ENCODE measurements at places on chromosomes 3 and 15. TPM values are rescaled to one million over a fixed set of nuclear protein-coding genes. Genes with fewer than 3 reads are reported as not detected.

GRCh38 chr3:156148345-156148945, 28.1 kb downstream of the KCNAB1 start:
- H3K27me3 ChIP-seq: no peaks in the 10 kb centered on the region
- DNase-seq: no peak
- H3K27ac ChIP-seq: no peak overlapping the region

Gene CPN2
- total RNA-seq: 195 TPM

Gene TBC1D23
- total RNA-seq: 23.9 TPM

Gene ALDH1A2
- 11.5 TPM for total RNA-seq
